ENCODE measurements at places on chromosomes 12 and 14.

- DNase-seq, result peak; percentile 41
Measured at GRCh38 chr12:47652521-47653234, 53.2 kb downstream of the RPAP3 start.

GRCh38 chr14:61145903-61146481, 135.1 kb downstream of the TMEM30B start:
- DNase-seq, result no peak

DNA sequence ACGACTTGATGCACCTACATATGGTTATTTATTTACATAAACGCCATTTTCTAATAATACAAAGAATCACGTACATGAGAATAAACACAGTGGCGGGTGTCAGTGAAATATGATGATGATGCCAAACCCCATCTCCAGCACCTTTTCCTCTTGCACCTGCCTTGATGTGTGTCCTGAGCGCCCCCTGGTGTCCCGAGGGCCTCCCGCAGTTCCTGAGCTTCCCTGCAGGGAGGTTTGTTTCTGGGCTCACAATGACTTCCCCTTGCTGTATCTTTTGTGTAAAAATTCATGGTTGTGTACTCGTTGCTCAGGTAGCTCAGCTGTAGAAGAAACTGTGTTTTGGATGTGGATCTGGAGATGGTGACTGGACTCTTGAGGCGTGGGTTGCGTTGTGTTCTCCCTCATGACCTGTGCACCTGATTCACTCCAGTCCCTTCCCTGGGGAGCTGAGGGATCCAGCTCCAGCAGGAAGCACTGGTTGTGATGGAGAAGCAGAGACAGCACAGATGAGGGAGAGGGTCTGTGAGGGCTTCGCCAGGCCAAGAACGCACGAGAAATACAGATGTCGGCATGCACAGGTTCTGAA, 1037.8 kb downstream of the TMEM121 start:
- DNase-seq, result peak; percentile 66

DNA sequence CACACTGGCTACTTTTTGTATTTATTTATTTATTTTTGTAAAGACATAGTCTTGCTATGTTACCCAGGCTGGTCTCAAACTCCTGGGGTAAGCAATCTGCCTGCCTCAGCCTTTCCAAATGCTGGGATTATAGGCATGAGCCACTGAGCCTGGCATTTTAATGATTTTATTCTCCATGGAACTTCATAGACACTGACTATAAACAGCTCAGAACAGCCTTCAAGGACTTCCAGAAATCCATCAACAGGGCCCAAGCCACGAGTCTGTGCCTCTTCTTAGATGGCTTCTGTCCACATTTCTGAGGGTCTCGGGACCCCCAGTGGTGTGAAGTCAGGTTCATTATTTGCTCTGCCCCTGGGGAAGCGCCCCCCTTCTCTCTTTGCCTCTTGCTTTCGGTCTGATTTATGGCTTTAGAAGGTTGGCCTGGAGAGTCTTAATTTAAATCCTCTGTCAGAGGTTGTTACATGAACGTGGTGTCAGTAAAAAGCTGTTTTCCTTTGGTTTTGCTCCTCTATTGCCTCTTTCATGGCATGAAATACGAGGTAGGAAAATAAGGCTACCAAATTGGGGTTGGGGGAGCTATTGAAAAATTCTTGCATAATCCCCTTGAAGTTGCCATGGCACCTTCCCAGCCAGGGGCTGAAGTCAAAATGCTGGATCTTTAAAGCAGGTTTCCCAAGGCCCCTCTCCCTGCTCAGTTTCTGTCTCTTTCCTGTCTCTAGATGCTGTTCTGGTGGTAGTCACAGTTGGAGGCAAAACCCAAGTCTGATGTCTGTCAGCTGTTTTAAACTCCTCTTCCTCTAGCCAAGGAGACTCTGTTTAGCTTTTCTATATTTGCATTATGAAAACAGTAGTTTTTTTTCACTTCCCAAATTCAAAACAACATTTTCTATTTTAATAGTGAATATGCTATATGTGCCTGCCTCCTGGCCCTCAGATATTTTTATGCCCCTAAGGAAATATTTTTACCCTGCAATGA, 129.4 kb downstream of the SMOC1 start:
- no peak for DNase-seq

DNA sequence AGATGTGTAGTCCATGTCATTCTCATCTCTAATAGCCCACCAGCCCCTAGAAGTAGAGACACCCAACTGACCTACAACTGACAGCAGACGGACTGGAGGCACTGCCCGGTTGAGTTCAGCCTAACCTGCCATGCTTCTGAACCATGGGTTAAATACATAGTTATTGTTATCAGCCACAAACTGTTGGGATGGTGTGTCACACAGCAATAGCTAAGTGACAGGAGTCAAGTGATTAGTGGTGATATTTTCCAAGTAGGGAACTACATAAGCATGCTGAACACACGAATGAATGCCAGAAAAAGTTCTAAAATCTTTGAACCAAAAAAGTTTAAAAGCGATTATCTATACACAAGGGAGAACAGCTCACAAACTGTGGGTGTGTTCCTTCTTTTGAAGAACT, 80.1 kb downstream of the SYNE3 start:
- DNase-seq, result no peak

Measured in NB4 (cell line).